GM10248 (cell line): ENCODE measurements at places on chromosomes 1 and 21.

DNA sequence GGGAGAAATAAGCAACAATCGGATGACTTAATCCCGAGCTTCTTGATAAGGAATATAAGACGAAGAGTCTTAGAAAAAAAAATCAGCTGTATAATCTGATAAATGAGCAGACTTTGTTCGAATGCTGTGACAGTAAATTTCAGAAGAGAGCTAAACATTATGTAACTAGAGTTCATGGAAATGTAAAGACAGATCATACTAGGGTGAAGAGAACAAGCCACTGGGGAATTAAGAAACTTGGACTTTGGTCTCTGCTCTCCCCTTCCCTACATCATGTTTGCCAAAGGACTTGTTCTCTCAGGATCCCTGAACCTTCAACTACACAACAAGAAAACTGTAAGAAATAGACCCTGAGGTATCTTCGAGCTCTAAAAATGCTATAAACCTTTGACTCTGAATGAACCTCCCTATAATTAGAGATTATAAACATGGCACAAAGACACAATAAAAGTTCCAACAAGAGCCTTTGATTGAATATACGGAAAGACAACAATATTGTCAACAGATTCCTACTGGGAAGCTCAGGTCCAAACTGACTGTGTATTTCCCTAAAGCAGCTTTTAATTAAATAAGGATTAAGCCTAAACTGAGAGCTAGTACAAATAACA is 27.5 kb downstream of the FRRS1 start:
- DNase-seq = no peak

DNA sequence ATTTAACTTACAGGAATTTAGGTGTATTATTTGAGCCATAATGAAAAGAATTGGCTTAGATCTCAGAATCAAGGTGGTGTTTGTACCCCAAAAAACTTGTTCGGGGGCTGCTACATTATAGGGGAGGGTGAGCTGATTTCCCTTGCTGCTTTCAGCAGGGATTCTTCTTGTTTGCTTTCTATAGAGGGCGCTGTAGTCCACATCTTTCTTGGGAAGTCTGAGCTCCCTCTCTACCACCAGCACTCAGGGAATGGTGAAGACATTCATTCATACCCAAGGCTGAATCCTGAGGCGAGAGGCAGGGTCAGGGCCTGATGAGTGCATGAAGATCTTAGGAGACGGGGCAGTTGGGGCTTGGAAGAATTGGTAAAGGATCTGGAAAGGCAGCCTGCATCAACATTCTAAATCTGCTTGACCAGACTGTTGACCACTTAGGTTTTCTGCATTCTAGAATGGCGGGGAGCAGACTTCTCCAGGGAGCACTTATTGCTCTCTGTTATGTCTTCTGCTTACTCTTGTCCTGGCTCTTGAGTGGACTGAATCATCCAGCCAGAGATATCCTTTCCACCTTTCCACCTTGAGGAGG is 18.9 kb downstream of the SPATA46 start:
- DNase-seq = peak; percentile 52

- no peak for DNase-seq
Measured at GRCh38 chr1:41365320-41365633, 4.0 kb downstream of the FOXO6 start.

DNA sequence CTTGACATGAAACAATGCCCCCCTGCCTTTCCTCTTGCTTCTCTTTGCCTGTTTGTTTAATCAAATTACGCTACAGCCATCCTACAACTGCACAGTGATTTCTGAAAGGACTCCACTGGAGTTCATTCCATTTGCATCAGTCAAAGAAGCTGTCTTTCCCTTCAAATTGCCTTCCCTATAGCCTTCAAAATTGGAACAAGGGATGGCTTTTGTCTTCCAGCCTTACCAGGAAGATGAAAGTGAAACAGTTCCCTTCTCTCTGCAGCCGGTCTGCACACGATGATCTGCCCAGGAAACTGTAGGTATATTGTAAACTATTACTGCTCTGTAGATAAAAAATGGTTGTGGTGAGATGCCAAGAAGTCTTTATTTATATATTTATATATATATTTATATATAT is 65.6 kb upstream of the ETS2 start:
- no peak for DNase-seq

- DNase-seq = no peak
Measured at GRCh38 chr1:54795356-54795665, 5.8 kb downstream of the TTC22 start.

DNA sequence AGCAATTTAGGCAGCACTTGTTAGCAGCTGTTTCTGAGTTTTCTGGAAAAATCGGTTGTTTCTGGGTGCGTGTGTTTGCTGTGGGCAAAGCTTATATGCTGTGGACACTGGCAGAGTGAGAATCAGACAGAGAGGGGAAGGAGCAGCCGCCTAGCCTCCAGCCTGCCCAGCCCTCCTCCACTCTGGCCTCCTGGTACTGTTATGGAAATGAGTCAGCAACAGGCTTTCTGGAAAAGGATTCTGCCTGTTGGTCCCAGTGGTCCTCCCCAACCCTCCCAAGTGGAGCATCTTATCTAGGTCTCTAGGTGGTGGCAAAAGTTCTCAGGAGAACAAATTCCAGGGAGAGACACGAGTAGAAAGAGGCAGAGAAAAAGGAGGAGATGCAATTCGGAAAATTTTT is 42.2 kb upstream of the GOLT1A start:
- DNase-seq = no peak

- no peak for DNase-seq
Measured at GRCh38 chr1:125086611-125087010, 3901.8 kb downstream of the SRGAP2C start.

DNA sequence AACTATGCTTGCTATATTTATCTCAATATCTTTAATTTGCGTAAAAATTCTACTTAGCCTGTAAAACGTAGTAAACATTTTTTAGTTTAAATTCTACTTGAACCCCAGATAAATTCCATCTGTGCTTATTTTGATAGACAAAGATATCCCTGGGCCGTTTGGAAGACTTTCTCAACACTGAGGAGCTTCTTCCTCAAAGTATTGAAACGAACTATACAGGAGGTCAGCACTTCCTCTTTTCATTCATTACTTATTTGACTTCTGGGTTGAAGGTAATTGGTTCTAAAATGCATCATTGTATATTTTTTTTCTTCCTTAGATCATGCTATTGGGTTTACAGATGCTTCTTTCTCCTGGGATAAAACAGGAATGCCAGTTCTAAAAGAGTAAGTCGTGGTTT is 74.7 kb downstream of the HSPA13 start:
- no peak for DNase-seq

GRCh38 chr1:220473440-220473839 is 54.5 kb upstream of the MARK1 start:
- DNase-seq = no peak

- no peak for DNase-seq
Measured at GRCh38 chr21:40337981-40338380, 470.7 kb downstream of the PCP4 start.

DNA sequence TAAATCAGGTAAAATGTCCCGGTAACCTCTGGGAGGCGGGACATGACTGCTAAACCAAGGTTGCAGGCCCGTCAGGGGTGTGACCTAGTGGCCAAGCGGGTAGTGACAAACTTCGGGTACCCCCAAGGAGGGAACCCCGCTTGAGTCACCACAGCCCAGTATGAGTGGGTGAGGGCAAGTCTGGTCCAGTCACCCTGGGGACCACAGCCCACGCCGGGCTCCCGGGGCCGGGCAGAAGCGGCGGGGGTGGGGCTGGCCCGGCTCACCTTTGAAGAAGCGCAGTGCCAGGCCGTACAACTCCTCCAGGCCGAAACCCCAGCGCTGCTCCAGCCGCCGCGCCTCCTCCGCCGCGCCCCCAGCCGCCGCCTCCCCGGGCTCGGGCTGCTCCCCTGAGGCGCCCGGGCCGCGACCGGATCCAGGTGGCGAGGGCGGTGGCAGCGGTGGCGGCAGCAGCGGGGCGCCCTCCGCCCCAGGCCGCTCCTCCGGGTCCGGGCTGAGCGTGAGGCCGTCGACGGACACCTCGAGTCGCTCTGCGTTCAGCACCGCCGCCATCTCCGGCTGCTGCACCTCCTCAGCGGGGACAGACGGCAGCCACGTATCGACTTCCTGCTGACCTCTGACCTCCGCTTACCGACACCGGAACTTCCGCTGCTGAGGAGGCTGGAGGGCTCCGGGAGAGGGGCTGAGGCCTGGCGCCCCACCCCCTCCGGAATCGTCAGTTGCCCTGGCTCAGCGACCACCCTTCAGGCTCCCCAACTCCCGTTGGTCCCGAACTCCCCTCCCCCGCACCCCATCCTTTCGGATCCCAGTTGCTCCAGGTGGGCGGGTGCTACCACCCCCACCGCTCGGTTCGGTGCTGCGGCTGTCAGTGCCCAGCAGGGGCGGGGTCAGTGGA is at the start of gene ACBD3:
TSS of gene ACBD3 (minus strand) at position 618 of the 895 bp plus-strand sequence. CDS start at position 552, 66 bp downstream.
- peak; percentile 96 for DNase-seq

- no peak for DNase-seq
Measured at GRCh38 chr1:54237586-54237985, 37.6 kb downstream of the MRPL37 start.

DNA sequence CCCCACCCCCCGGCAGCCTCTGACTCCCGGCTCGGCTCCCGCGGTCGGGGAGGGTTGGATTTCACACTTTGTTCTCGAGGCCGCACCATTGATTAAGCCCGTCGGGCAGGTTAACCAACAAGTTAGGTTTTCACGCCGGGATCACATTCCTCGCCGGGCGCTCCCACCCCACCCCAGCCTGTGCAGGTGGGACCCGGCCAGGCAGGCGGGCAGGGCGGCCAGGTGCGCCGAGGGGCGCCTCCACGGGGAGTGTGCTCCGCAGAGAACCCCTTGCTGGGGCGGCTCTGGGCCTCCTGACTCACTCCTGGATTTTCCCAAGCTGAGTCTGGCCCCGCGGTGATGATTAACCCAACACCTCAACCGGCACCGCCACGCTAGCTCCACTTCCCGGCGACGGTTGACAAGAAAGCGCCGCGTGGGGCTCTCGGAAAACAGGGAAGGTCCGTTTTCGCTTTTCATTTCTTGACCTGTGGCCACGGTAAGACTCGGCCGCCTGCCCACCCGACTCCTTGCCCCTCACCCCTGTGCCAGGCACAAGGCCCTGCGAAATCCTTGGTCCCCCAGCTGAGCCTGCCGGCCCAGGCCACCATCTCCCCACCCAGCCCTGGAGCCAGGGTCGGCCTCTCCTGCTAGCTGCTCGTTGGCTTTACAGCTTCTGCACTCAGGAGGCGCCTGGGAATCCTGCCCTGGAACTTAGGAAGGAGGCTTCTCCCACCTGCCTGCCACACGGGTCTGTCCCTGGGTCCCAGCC is 8.8 kb upstream of the TTLL10 start:
- DNase-seq = no peak

- DNase-seq = no peak
Measured at GRCh38 chr1:114671939-114672275, 2.1 kb upstream of the DENND2C start.

- no peak for DNase-seq
Measured at GRCh38 chr21:36751383-36751782, 52.5 kb downstream of the SIM2 start.

GRCh38 chr1:102772831-102773230 is 335.5 kb downstream of the COL11A1 start:
- DNase-seq = no peak

DNA sequence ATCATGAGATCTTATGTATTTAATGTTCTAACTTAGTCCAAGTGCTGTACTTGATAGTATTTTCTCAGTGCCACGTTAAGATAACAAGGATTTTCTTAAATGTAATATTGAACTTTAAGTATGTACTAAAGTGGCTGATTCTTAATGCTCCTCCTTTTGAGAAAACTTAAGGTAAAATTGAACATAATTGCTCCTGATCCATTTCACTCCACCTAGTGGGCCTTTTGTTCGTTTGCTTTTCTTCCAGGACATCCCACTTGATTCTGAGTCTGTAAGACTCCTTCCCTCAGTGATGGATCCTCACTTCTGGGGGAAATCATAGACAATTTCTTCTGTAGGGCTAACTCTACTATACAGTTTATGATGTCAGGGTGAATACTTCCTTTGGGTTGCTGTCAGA is 173.1 kb downstream of the LMO4 start:
- no peak for DNase-seq

DNA sequence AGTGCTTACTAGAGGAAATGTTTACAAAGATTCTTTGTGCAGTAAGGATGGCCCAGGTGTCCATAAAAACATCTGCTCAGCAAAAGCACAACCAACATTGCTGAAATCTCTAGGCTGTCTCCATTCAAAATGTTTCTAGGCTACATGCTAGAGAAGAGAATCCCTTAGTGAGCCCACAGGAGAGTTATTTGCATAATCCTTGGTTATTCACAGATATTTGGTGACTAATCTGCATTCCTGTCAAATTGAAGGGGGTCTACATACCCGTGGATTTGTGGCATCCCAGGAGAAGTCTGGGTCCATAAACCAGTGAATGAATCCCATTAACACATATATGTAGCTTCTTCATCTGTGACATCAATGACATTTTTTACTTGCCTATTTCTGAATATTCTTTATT is 261.3 kb upstream of the ESRRG start:
- no peak for DNase-seq

DNA sequence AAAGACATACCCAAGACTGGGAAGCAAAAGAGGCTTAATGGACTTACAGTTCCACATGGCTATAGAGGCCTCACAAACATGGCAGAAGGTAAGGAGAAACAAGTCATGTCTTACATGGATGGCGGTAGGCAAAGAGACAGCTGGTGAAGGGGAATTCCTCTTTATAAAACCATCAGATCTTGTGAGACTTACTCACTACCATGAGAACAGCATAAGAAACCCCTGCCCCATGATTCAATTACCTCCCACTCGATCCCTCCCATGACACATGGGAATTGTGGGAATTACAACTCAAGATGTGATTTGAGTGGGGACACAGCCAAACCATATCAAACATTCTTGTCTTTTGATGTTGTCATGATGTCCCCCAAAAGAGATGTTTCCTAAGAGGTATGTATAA is 103.3 kb downstream of the DUSP10 start:
- no peak for DNase-seq

DNA sequence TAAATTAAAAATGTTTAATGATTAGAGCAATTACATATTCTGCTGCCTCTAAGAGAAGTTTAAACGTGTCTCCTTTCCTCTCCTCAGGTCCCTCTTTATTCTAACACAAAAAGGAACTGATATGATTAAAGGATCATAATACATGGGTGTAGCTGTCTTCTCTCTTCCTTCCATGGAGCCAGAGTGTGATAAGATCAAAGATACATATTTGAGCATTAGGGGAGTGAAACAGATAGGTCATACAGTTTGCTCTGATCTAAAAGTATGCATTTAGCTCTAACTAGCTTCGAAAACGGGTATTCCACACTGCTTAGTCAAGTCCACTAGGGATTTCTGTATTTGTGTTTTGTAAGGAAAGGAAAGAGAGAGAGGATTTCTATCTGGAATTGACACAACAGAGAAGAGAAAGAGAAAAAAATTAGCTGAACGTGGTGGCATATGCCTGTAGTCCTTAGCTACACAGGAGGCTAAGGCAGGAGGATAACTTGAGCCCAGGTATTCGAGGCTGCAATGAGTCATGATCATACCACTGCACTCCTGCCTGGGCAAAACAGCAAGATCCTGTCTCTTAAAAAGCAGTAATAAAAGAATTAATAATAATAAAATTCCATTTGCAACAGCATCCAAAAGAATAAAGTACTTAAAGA is 63.1 kb downstream of the CDC42BPA start:
- DNase-seq = no peak
